ENCODE measurements at places on chromosomes 12 and 14.

DNA sequence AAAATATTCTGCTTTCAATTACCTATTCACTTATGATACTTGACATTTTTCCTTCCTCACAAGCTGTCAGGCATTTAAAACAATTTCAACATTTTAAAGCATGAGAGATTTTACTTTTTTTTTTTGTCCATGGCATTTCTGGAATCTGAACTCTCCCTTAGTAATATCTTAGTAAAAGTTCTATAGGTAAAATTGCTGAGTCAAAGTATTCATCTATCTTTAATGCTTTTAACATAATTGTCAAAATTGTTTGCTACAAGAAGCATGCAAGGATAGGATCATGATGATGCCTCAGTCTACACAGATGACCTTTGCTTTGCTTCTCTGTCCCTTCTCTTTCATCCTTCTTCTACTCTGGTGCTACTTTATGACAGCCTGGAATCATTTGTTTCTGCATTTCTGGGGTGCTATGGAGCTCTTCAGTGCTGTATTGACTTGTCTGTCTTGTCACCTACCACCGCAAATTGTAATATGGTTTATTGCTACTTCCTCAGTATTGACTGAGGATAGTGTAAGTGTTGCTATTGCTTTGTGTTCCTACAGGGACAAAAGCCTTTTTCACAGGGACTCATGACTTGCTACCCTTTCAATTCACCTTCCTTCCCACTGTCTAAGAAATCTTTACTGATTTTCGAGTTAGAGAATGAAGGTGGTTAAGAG is 589.8 kb upstream of the ATP2B1 start:
- no peak for DNase-seq

DNA sequence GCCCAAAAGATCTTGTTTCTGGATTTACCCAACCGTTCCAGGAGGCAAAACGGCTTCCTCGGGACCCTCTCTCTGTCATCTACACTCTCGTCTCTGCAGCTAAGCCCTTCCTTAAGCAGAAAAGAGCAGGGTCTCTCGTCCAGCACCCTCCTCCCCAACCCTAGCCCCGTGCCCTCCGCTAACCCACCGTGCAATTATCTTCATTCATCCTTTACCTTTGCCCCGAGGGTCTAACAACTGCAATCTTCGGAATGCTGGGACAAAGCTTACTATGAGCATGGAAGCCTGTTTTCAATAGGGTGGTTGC is 276 bp upstream of the BMAL2 start:
- DNase-seq = no peak

DNA sequence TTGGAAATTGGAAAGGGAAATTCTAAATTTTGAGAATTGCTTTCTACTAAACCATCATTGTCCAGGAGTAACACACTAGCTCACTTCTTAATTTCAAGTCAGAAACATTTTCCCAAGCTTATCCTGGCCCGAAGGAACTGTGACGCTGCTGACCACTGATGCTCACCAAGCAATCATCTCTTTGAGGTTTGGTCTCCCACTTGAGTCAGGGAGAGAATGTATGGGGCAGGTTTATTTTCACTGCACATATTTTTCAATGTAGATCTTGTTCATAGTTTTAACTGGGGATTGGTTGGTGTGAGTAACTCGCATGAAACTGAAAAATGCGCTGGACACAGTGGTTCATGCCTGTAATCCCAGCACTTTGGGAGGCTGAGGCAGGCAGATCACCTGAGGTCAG is 12.9 kb upstream of the RNASE10 start:
- DNase-seq = no peak

- DNase-seq = no peak
Observed at GRCh38 chr14:80055226-80055625, 156.1 kb downstream of the DIO2 start.

DNA sequence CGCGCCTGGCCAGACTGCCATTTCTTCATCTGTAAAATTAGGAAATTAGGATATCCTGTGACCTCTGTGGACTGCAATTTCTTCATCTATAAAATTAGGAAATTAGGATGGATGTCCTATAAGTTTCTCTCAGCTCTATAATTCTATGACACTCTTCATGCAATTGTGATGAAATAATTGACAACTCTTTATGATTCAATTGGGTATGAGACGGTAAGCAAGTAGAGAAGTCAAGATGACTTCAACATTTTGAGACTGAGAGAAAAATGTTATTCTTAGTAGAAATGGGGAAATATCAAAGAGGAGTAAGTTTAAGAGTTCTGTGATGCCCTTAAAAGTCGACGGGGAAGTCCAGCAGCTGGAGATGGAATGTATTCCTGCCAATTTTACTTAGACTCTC is 12.0 kb downstream of the KIAA0586 start:
- no peak for DNase-seq

DNA sequence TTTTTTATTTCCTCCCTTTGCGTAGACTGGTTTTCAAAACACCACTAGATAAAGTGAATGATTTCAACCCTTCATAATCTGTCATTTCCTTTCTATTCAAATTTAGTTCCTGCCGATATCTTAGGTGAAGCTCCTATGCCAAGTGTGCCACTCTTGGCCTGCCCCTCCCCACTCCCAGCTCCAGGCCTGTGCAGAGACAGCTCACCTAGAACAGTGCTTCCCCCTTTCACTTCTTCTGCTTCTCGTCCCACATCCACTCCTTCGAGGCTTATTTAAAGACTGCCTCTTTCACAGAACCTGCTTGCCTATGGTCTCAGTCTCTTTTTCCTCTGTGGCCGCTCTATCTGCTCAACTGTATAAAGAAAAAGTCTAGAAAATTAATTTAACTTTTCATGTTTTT is 473.8 kb downstream of the RAD51B start:
- DNase-seq = no peak

DNA sequence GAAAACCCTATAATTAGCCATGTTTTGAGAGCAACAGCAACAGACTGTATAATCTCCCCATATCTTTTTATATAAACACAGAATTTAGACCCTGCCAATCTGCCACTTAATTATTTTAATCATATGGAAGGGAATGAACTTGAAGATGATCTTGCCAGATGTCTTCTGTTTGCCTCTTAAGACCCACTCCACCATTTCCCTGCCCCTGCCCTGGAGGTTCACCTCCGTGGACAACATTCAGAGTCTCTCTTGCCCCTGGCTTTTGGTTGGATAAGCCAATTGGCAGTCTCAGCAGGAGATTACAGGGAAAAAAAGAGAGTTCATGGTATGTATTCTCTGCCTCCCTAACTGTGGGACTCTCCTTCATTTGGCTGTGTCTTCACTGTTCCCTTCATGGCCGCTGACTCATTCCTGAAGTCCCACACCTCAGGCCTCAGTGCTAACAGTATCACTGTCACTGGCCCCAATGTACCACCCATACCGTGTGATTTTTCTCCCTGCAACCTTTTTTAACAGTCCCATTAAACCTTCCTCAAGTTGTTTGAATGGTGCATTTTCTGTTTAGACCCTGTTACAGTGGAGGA is 184.8 kb downstream of the PIK3C2G start:
- no peak for DNase-seq

- DNase-seq = no peak
Observed at GRCh38 chr12:51505360-51506105, 80.9 kb downstream of the SLC4A8 start.

DNA sequence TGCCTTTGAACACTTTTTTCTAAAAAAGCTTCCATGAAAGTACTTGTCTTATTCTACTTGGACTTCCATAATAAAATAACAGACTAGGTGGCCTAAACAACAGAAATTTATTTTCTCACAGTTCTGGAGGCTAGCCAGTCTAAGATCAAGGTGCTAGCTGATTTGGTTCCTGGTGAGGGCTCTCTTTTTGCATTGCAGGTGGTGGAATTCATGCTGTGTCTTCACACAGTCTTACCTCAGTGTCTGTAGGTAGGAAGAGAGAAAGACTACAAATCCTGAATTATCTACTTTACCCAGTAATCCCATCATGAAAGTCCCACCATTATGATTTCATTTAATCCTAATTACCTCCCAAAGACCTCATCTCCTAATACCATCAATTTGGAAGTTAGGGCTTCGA is 356.0 kb downstream of the NAV3 start:
- DNase-seq = no peak

DNA sequence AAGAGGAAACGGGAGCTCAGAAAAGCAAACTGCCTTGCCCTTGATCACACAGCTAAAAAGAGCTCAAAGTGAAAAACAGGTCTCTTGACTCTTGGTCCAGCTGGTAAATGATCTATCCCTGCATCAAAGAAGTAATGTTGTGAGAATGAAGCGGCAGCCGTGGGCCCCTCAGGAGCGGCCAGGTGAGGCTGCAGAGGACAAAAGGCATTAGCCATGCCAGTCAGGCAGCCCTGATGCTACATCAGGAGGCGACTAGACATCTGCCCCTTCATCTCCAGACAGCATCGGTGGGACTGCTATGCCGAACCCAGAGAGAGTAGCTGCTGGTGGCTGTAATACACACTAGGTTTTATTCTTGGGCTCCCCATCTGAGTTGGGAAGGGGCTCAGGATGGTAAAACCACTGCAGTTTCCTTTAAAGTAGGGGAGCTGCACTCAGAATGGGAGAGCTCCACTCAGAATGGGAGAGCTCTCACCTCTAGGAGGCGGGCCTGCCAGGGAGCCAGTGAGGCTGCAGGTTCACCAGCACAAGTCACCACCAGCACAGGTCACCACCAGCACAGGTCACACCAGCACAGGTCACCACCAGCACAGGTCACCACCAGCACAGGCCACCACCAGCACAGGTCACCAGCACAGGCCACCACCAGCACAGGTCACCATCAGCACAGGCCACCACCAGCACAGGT is 120.1 kb downstream of the TSPAN9 start:
- DNase-seq = no peak

DNA sequence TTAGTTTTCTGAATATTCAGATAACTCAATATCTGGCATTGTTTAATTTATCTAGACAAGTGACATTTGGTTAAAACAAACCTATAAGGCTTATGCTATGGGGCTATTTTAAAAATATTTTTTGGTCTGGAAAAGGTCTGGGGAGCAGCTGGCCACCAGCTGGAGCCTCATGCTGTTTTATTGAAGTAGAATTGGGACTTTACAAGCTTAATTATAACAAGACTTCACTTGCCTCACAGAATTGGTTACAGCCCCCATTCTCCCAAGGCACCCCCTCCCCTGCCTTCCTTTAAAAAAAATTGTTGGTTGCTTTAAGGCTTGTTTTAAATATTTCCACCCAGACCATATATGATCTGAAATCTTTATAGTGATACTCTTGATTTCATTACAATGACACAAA is 453.9 kb downstream of the ADAMTS20 start:
- DNase-seq = no peak

All from RPMI8226 (cell line).